ENCODE measurements at places on chromosomes 3 and 15.

GRCh38 chr15:50250760-50251394 is 14.6 kb downstream of the HDC start:
- no peak for DNase-seq

DNA sequence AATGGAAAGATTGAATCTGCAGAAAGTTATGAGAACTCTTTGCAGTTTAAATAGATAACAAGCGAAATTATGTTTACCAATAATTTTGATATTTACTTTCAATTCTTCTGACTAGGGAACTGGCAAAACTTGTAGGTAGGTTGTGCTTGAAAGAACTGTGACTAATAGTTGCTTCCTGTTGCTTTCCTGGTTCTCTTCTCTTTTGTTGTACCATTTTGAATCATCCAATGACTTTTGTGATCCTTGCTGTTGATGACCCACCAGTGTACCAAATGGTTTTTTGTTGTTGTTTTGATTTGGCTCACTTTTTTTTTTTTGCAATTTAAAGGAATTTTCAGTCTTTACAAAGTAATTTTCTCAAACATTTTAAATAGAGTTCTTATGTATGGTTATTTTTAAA is 64.9 kb upstream of the DCBLD2 start:
- no peak for DNase-seq

DNA sequence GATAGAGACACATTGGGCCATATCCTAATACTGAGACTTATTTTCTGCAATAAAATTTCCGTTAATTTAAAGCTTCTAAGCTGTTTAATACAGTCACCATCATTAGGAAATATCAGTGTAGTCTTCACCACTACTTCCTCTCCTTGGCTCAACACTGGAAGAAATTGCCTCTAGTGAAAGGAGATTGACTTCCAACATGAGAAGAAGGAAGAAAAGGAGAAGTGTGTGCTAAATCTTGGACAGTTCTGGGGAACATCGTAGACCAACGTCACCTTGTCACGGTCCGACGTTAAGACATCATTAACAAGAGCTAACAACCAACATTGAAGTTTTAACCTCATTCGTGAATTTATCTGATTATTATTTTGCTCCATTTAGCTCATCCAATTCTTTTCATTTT is 987.0 kb upstream of the CFAP20DC start:
- no peak for DNase-seq

DNA sequence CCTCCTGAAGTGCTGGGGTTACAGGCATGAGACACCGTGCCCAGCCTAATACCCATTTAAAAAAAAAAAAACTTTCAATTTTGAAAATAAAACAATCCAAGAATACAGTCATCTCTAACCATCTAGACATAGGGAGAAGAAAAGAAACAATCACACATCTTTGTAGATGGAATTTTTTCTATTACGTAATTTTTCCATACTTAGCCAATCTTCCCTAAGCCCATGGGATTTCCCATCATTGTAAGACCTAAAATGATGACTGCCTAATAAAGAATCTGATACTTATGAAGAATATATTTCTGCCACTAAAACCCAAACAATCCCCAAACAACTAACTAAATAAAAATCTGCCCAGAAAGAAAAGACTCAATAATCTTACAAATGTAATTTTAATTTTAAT is 88.7 kb downstream of the CBLB start:
- DNase-seq, result no peak

- DNase-seq, result no peak
Measured at GRCh38 chr15:86493884-86494283, 414.2 kb downstream of the AGBL1 start.

- no peak for DNase-seq
Measured at GRCh38 chr15:33234020-33234461, 39.5 kb upstream of the FMN1 start.

GRCh38 chr3:53069422-53070068 is 23.7 kb upstream of the SFMBT1 start:
- DNase-seq, result no peak

GRCh38 chr3:116821371-116821770 is 111.8 kb downstream of the TUSC7 start:
- no peak for DNase-seq

- DNase-seq, result no peak
Measured at GRCh38 chr3:33229947-33230346, 11.3 kb upstream of the SUSD5 start.

- no peak for DNase-seq
Measured at GRCh38 chr15:68203956-68204355, 1.2 kb downstream of the CALML4 start.

- no peak for DNase-seq
Measured at GRCh38 chr3:133998691-133999241, 31.0 kb downstream of the SLCO2A1 start.

- DNase-seq, result no peak
Measured at GRCh38 chr15:35466476-35466875, 79.5 kb downstream of the DPH6 start.

- DNase-seq, result no peak
Measured at GRCh38 chr15:65901336-65901735, 32.0 kb downstream of the RAB11A start.

GRCh38 chr15:85408270-85408746 is 27.9 kb downstream of the AKAP13 start:
- no peak for DNase-seq

DNA sequence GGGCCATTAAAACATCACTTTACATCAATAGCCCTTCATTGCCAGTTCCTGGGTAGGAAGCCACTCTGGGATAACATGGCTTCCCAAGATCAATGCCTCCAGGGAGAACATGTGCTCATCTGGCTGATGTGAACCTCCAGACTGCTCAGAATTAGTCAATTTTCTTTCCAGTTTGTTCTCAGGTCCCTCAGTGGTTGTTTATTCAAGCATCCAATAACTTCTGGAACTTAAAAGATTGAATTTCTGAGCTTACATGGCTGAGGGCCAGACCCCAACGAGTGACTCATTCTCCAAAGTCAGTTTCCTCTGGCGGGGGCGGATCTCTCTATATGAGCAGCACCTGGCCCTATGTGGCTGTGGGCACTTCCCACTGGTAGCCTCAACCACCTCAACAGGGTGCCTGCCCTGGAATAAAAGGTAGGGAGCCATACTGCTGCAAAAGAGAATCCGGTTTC is 34.0 kb downstream of the LYZL4 start:
- DNase-seq, result peak; percentile 46

GRCh38 chr3:160564949-160565441 is 376 bp downstream of the KPNA4 start:
- DNase-seq, result peak; percentile 65

GRCh38 chr15:69792823-69793222 is 304.9 kb downstream of the TLE3 start:
- DNase-seq, result no peak

- no peak for DNase-seq
Measured at GRCh38 chr3:15470849-15471248, 43.5 kb downstream of the EAF1 start.

GRCh38 chr3:52473026-52473425 is 17.6 kb downstream of the NISCH start:
- DNase-seq, result no peak

DNA sequence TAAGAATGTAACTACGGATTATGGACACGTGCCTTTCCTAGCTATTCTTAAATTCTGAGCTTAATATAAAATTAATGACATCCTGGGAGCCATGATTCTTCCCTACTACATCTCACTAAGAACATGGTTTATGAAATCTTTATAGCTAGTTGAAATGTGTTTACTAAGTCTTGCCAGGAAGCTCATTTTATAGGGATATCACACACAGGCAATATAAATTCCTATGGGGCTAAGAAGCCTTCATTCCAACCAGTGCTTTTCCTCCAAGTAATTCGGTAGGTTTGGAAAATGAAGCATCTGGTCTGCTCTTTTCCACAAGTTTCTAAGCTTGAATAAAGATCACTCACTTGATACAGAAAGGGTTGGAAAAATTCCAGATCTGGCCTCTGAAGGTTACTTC is 802.6 kb downstream of the FHIT start:
- DNase-seq, result no peak
